ENCODE measurements at places on chromosomes 2 and 18. TPM values are rescaled to one million over a fixed set of nuclear protein-coding genes. Genes with fewer than 3 reads are reported as not detected.

SCN1A gene
- not detected for total RNA-seq

NOTO gene
- 0.07 TPM for total RNA-seq

IL36G gene
- 0.62 TPM for total RNA-seq

NYAP2 gene
- total RNA-seq, result not detected

CAPN14 gene
- total RNA-seq, result not detected

FOXI3 gene
- total RNA-seq, result not detected

All from PC-3 (cell line).